ENCODE measurements at places on chromosomes 5 and 9.

DNA sequence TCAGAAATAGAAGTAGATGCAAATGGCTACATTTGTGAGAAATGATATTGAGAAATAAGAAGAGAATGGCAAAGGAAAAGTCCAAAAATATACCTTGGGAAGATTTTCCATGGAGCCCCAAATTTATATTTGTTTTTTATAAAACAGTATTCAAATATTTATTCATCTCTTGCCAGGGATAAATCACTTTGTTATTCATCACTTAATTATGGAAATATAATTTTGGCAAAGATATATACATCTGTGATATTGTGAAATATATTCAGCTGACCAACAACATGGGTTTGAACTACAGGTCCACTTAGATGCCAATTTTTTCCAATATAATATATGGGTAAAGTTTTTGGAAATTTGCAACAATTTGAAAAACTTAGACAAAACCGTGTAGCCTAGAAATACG, 19.7 kb upstream of the RAPGEF6 start:
- H3K27ac ChIP-seq = no peak overlapping the region
- no peak for DNase-seq
- H3K36me3 ChIP-seq = peaks cover 28% of the 10 kb centered on the region
- H3K4me1 ChIP-seq = no peaks in the 10 kb centered on the region
- no peak overlapping the region for H3K4me3 ChIP-seq

DNA sequence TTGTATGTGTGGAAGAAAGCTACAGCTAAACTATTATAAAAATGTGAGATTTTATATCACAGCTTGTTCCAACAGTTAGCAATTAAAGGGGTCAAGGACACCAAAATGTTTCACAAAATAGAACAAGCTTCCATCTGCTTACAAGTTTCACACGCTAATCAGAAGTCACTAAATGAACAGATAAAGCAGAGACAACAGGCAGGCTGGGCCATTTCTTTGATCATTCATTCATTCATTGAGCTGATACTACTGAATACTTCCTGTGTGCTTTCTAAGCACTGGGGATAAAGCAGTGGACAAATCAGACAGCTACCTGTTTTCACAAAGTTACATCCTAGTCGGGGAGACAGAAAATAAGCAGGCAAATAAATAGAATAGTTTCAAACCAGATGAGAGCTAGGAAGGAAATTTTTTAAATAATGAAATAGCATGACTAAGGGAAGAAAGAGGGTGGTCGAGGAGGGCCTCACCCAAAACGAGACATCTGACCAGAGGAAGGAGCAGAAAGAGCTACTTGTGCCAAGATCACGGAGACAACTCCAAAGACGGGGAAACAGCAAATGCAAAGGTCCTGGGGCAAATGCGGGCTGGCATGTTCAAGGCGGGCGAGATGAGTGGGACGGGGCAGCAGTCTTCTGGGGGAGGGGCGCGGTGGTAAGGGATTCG, 1.2 kb downstream of the MAPK9 start:
- no peak overlapping the region for H3K27ac ChIP-seq
- no peaks in the 10 kb centered on the region for H3K4me1 ChIP-seq
- no peak for DNase-seq
- peak overlapping the region; percentile 86 for H3K4me3 ChIP-seq

DNA sequence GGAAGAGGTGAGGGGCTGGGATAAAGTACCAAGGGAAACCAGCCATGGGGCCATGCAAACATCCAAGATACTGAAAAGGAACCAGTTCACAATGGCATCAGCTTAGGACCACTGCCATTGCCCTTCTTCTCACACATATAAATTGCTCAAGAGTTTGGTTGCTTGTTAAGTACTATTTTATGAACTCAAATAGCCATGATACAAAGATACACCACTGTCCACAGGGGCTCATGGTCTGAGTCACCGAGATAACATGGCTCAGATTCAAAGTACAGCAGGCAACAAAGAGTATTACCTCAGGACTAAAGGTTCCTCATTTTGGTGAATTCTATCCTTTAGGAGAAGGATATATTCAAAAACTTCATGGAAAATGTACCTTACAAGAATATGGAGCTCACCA, 55.6 kb downstream of the FANCC start:
- no peak for DNase-seq
- H3K4me1 ChIP-seq = no peaks in the 10 kb centered on the region
- no peaks in the 10 kb centered on the region for H3K27me3 ChIP-seq
- no peak overlapping the region for H3K4me3 ChIP-seq
- no peaks in the 10 kb centered on the region for H3K36me3 ChIP-seq
- H3K27ac ChIP-seq = no peak overlapping the region

DNA sequence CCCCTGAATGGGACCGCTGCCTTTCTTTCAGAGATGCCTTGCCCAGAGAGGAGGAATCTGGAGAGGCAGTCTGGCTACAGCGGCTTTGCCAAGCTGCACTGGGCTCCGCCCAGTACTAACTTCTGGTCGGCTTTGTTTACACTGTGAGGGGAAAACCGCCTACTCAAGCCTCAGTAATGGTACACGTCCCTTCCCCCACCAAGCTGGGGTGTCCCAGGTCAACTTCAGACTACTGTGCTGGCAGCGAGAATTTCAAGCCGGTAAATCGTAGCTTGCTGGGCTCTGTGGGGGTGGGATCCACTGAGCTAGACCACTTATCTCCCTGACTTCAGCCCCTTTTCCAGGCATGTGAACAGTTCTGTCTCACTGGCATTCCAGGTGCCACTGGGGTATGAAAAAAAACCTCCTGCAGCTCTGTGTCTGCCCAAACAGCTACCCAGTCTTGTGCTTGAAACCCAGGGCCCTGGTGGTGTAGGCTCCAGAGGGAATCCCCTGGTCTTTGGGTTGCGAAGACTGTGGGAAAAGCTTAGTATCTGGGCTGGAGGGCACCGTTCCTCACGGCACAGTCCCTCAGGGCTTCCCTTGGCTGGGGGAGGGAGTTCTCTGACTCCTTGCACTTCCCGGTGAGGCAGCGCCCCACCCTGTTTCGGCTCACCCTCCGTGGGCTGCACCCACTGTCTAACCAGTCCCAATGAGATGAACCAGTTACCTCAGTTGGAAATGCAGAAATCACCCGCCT, 171.2 kb downstream of the CWC27 start:
- H3K27me3 ChIP-seq = no peaks in the 10 kb centered on the region
- H3K27ac ChIP-seq = peak overlapping the region; percentile 37
- peaks cover 4% of the 10 kb centered on the region for H3K36me3 ChIP-seq
- H3K4me3 ChIP-seq = no peak overlapping the region

GRCh38 chr5:109723606-109724005, 33.9 kb downstream of the MAN2A1 start:
- no peak for DNase-seq
- no peak overlapping the region for H3K27ac ChIP-seq
- H3K27me3 ChIP-seq = no peaks in the 10 kb centered on the region
- H3K4me3 ChIP-seq = no peak overlapping the region

DNA sequence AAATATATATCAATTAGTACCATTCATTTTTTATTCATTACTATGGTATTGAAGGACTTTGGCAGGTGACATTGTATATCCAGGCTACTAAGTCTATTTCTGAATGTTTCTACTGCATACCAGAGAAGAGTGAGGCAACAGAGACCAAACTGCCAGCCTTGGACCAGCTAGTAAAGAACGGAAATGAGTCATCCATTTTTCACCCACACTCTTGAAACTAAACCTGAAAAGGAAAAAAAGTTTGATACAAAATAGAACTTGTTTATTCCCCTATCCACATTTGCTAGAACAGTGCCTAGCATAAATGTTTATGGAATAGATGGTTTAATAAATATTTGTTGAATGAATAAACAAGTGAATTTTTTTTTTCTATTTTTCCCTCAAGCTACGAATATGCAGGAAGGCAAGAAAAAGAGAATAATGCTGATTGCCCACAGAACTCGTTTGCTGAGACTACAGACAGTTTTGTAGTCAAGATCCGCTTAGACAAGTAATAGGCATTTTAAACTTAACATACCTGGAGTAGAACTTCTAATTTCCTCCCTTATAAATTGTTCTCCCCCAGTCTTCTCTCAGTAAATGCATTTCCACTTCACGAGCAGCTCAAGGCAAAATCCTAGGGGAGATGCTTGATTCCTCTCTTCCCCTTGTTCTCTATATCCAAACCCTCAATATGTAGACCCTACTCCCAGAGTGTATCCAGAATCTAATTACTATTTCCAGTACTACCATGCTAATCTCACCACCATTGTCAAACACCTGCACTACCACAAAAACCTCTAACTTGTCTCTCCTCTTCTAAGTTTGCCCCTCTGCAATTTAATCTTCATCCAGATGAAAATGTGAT, 146.2 kb upstream of the RASA1 start:
- no peak overlapping the region for H3K4me3 ChIP-seq
- H3K36me3 ChIP-seq = no peaks in the 10 kb centered on the region
- no peaks in the 10 kb centered on the region for H3K4me1 ChIP-seq
- H3K27me3 ChIP-seq = no peaks in the 10 kb centered on the region
- H3K27ac ChIP-seq = no peak overlapping the region

- H3K27me3 ChIP-seq = peaks cover 5% of the 10 kb centered on the region
- peak; percentile 30 for DNase-seq
- H3K4me1 ChIP-seq = peaks cover 3% of the 10 kb centered on the region
- no peak overlapping the region for H3K4me3 ChIP-seq
- H3K36me3 ChIP-seq = no peaks in the 10 kb centered on the region
Measured at GRCh38 chr5:148966348-148966747, 96.5 kb downstream of the SH3TC2 start.
